HT1080 (cell line): ENCODE measurements at places on chromosomes 7 and 10.

DNA sequence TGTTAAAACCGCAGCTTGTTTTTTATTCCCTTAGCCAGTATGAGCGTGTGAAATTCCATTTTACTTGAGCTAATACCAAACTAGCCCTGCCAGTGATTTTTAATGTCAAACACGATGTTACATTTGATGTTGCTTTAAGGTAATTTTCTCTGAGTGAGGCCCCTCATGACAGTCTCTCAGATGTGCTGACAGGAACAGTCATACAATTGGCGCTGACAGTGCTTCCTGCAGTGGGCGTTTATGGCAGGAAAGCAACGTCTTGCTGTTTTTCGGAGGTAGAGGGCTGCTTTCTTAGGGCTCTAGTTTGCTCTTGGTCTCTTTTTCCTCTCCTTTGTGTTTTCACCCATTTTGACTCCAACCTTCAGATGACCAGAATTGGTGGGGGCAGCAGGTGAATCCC is 19.3 kb downstream of the PON1 start:
- DNase-seq, result no peak

DNA sequence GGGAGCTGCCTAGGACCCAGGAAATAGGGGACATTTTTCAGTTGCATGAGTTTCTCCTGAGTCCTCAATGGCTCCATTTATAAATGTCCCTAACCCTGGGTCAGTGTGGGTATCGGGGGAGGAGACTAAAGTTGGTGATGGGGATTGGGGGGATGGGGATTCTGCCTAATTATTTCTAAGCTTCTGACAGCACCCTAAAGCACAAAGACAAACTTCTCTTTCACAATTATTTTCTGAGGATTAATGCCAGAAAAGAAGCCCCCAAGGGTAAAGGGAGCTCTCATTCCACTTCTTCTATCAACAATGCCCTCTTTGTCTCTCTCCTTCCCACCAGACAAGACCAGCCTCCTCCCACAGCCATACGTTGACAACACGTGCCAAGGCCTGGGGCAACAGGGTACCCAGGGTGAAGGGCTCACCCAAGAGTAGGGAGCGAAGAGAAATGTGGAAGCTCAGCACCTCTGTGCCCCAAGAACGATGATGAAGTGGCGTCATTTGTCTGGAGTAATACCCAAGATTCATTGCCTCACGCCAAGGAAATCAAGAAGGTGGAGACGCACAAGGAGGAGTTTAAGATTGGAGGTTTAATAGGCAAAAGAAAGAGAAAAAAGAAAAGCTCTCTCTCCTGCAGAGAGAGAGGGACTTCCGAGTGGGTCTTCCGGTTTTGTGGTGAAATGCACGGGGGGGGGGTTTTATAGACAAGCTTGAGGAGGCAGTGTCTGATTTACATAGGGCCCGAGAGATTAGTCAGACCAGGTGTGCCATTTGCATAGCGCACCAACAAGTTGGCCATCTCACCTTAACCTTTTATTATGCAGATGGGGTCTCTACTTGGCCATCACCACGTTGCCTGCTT is 14.4 kb upstream of the GJC3 start:
- DNase-seq, result no peak

GRCh38 chr10:15245530-15245929 is 77.0 kb upstream of the NMT2 start:
- DNase-seq, result peak; percentile 17

DNA sequence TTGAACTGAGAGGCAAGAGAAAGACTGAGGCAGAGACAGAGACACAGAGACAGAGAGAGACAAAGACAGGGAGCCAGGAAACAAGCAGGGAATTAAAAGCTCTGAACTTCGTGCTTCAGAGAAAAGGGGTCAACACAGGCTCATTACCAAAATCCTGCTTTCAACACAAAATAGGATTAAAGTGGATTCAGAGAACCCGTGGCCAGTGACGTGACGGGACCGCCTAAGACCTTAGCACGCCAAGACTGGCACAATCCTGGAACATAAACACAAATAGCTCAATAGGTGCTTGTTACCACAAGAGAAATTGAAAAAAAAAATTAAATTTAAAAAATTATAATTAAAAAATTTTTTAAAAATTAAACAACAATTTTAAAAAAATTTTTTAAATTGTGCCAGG is 21.5 kb downstream of the ASB13 start:
- DNase-seq, result no peak

DNA sequence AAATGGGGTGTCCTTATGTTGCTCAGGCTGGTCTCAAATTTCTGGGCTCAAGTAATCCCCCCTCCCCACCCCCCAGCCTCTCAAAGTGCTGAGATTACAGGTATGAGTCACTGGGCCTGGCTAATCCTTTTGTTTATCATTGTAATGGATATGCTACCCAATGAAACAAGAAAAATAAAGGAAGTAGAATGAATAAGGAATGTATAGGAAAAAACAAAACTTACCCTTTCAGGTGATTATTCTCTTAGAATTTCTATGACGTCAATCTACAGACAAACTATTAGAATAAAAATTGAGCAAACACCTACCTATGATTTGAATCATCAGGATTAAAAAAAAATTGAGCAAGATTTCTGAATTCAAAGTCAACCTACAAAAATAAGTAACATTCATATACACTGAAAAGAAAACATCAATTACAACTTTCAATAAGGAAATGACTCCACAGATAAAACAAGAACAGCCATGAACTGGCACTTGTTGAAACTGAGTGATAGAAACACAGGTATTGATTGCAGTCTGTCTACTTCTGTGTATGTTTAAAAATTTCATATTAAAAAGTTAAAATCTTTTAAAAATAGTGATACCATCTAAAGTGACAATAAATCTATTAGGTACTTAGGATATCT is 12.2 kb downstream of the ADAM12 start:
- DNase-seq, result peak; percentile 74

GRCh38 chr7:99033765-99034164 is 110.1 kb downstream of the SMURF1 start:
- no peak for DNase-seq

- no peak for DNase-seq
Observed at GRCh38 chr10:124288486-124288885, 130.2 kb downstream of the OAT start.

GRCh38 chr7:44330331-44330730 is 4.9 kb upstream of the CAMK2B start:
- no peak for DNase-seq

DNA sequence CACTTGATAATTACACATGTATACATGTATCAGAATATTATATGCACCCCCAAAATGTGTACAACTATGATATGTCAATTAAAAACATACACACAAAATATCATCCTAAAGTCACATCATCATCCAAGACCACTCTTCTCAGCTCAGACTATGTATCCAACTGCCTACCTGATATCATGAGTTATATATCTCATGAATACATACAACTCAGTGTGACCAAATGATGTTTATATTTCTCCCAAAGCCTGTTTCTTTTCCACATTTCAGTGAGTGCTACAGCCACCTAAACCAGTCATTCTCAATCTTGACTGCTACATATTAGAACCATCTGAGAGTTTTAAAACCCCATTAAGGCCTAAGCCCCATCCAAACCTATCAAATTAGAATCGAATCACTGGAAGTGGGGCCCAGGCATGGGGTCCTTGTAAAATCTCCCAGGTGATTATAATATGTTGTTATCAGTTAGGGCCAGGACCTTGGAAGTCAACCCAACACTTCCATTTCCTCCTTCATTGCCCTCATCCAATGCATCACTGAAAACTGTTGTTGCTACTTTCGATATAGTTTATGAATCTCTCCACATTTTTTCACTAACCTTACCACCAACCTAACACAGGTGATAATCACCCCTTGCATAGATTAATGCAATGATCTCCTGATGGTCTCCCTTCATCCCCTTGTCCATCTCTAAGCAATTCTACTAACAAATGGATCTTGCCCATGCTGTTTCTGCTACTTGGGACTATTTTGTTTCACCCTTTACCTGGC is 53.8 kb upstream of the ITGB8 start:
- no peak for DNase-seq

GRCh38 chr7:101108961-101109360 is 17.9 kb upstream of the SERPINE1 start:
- DNase-seq, result peak; percentile 33

DNA sequence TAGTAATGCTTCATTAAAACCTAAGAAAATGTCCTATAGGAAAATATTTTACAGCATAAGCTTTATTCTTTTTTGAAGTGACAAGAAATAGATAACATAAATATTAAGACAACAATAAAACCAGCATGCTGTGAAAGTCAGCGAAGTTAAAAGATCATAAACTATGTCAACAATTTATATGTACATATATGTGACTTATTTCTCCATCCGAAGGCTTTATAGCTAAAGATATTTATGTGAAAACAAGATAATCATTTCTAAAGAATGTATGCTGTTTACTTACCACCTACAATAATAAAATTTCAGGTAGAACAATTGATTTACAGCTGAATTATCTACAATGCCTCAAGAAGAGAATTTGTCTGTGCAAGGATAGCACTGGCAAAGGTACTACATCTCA is 283.4 kb downstream of the CRPPA start:
- DNase-seq, result no peak

- peak; percentile 25 for DNase-seq
Observed at GRCh38 chr7:54877683-54878082, 118.7 kb upstream of the SEC61G start.

DNA sequence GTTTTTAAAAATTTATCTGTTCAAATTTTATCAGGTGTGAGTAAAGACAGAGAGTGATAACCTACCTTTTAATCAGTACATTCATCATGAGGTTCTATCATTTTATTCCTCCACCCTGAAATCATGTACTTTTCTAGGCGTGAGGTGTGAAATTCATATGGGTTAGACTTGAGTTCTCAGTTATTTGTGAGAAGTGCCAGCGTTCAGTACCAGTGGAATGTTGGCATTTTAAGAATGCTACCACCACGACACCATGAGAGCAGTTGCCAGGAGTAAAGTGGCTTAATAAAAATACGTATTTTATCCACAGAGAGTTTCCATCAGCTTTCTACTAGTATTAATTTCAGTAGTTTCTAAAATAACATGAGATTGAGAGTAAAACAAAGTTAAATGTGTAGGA is 104.1 kb upstream of the FERD3L start:
- DNase-seq, result no peak

- peak; percentile 79 for DNase-seq
Observed at GRCh38 chr10:84310470-84310869, 17.9 kb upstream of the CCSER2 start.
